A549 treated with AZD2906 at 1 μM for 4 hours (cell line): ENCODE measurements at places on chromosomes 5 and 9. TPM values are rescaled to one million over a fixed set of nuclear protein-coding genes. Genes with fewer than 3 reads are reported as not detected.

The TTC16 gene
- 0.02 to 0.06 TPM (median 0.05 TPM) in 5 replicates for total RNA-seq

The IPO11 gene
- total RNA-seq: 14.6 to 15.7 TPM (median 15.3 TPM) in 5 replicates

The FOXD4L4 gene
- 0.06 to 0.13 TPM (median 0.06 TPM) in 4 of 5 replicates, not detected in the other for total RNA-seq

The ACOT12 gene
- 0.10 TPM in 1 of 5 replicates, not detected in the others for total RNA-seq

The IFNB1 gene
- not detected in 5 replicates for total RNA-seq

The ARSI gene
- 30.6 to 37.4 TPM (median 32.4 TPM) in 5 replicates for total RNA-seq

The NR5A1 gene
- total RNA-seq: 0.07 to 0.20 TPM (median 0.17 TPM) in 5 replicates

The SHISAL2B gene
- total RNA-seq: 0.15 TPM in 1 of 5 replicates, not detected in the others

The FAM200C gene
- total RNA-seq: 1.5 to 1.8 TPM (median 1.6 TPM) in 5 replicates

The SSBP2 gene
- 13.2 to 15.5 TPM (median 14.9 TPM) in 5 replicates for total RNA-seq

The WWC1 gene
- 70.2 to 81.2 TPM (median 73.2 TPM) in 5 replicates for total RNA-seq

The C1QTNF2 gene
- 0.04 to 0.16 TPM (median 0.09 TPM) in 5 replicates for total RNA-seq

The CCDC152 gene
- not detected in 5 replicates for total RNA-seq

The ORM2 gene
- total RNA-seq: not detected in 5 replicates

The COX7C gene
- 592 to 673 TPM (median 605 TPM) in 5 replicates for total RNA-seq
